ENCODE measurements at places on chromosomes 16 and 17.
A peak's percentile ranks its signal among the peaks of the same experiment; 100 is the strongest.

- DNase-seq, result no peak
These were observed 1597.1 kb upstream of the GOT2 start for GRCh38 chr16:60331168-60331567.

DNA sequence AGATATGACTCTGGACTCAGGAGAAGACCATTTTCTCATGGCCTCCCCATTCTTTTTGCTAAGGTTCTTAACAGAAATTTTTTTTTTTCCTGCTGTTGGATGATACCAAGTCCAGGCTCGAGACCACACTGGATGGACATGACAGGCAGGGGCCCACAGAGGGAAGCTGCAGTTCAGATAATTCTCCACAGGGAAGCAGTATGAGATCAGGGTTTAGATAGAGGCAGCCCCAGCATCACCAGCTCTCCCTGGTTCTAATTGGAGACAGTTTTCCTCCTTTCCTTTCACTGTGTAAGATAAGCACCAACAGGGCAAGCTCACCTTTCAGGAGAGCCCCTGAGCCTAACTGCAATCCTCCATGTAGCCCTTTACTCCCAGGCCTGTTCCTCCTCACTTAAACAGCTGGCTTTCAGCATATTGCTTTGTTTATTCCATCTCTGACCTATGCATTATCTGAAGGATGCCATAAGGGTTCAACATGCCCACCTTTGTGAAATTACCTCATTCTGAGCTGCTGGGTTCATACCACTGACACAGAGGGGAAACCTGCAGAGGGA is 108.1 kb downstream of the SNX11 start:
- no peak for DNase-seq

- no peak for DNase-seq
These were observed 3.7 kb upstream of the STAT5A start for GRCh38 chr17:42284566-42284965.

- DNase-seq, result peak; percentile 62
These were observed 251.5 kb upstream of the SOX9 start for GRCh38 chr17:71869293-71869692.

DNA sequence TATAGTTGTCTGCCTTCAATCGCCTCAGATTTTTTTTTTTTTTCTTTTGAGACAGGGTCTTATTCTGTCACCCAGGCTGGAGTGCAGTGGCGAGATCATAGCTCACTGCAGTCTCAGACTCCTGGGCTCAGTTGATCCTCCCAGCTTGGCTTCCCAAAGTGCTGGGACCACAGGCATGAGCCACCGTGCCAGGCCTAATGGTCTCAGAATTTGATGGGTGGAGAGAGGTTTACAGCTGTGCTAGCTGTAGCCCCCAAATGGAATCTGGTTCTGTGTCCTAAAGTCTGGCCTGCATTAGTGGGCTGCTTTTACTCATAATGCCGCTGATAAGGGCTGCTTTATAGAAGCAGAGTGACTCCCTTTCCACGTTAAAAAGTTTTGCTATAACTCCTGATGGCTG is 5.1 kb downstream of the ZNRF1 start:
- no peak for DNase-seq

- DNase-seq, result peak; percentile 68
These were observed 17.1 kb downstream of the TBX2 start for GRCh38 chr17:61416540-61417363.

DNA sequence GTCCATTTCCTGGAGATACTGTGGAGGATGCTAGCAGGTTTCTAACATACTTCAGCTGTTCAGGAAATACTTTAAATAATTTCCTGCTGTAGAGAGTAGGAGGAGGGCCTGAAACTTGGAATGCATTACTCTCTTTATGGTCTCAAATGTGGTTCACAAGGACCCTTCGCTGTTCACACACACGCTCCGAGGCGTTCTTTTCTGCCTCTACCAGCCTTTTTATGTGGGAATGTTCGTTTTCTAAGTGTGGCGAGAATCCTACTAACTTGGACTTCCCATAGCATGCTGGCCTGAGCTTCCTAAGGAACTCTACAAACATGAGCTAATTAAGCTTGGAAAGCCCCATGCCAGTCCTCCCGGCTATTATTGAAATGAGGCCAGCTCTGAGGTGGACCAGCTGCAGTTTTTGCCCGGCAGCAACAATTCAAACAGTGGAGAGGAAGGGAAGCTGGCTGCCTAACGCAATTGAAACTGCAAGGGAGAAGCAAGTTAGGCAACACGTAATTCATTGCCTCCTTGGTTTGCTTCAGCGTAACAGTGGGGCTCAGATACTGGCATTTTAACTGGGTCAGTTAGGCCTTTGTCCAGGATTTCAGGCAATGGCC is 18.9 kb downstream of the KPNA2 start:
- no peak for DNase-seq

DNA sequence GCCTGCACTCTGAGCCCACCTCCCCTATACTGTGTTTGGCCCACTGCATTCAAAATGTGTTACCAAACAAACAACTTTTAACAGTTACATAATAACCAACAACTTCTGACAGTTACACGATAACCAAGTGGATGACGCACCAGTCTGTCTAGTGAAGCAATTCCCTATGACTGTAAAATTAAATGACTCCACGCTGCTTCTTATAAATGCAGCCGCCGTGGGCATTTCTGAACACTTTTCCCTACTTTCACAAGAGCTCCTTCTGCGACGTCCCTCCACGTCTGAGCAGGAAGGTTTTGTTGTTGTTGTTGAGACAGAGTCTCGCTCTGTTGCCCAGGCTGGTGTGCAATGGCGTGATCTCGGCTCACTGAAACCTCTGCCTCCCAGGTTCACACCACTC is 27.6 kb downstream of the ZNF276 start:
- no peak for DNase-seq

GRCh38 chr16:25593260-25593659 is 98.5 kb upstream of the HS3ST4 start:
- DNase-seq, result no peak

DNA sequence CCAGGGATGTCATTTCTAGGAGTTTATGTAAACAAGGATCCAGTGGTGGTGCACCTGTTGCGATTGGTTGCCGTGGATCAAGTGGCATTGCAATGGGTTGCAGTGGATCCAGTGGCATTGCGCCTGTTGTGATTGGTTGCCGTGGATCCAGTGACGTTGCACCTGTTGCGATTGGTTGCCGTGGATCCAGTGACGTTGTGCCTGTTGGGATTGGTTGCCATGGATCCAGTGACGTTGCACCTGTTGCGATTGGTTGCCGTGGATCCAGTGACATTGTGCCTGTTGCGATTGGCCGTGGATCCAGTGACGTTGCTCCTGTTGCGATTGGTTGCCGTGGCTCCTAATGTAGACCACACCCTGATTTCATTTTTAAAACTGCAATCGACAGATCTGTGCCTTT is 56.2 kb upstream of the CRISPLD2 start:
- no peak for DNase-seq

- no peak for DNase-seq
These were observed 45.8 kb upstream of the ARHGAP17 start for GRCh38 chr16:25060920-25061319.

DNA sequence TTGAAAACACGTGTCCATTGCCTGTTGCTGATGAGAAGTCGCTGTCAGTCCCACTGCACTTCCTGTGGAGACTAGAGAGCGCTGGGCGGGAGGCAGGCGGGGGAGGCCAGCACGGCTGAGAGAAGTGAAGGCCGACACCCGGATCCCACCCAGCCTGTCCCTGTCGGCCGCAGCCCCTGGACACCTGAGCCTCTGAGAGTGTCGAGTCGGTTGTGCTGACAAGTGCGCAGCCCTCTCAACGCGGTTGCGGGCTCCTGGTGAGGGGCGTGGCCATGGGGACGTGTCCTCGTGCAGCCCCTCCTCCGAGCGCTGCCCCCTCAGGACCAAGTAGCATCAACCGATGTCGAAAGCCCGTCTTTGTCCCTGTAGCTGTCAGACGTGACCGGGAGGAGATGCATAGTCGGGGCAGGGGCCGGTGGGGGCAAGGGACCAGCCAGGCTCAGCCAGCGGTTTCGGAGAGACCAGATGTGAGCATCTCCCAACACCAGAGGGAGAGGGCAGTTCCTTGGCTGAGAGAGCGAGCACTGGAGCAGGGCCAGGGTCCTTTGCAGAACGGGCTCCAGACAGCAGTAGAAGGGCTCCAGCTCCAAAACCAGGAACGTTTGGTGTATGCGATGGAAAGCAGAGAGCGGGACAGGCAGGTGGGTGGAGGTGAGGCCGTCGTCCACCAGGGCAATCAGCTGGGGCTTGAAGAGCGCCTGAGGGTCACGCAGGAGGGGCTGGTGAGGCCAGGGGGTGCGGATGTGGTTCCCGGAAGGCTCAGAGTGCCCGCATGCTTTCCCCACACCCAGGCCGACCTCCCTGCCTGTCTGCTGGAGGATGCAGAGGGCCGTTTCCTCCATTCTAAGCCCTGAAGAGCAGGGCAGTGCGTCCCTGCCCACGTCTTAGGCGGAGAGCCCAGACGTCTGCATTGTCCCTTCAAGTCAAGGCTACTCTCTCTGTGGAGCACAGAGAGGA is 43.3 kb upstream of the CHMP6 start:
- no peak for DNase-seq

GRCh38 chr16:12677502-12677901 is 126.2 kb downstream of the CPPED1 start:
- DNase-seq, result no peak
